GM06990 (cell line): ENCODE measurements at places on chromosomes 6 and 20.

- DNase-seq = no peak
Observed at GRCh38 chr6:54697424-54697823, 149.1 kb upstream of the FAM83B start.

DNA sequence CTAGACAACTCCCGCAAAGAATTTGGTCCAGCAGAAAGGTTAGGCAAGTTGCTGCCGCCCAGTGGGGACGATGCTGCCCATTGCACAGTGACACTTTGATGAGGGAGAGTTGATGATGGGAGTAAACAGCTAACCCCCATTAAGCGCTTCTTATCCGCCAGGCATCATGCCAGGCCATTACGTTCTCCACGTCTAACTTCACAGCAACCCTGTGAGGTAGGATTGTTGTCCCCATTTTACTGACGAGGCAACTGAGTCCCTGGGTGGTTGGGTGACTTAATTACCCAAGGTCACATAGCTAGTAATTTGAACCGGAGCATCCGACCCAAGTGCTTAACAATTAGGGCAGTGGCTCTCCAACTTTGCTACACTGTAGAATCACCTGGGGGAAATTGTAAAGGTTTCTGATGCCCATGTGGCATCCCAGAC, 738 bp downstream of the RALGAPB start:
- no peak for DNase-seq

DNA sequence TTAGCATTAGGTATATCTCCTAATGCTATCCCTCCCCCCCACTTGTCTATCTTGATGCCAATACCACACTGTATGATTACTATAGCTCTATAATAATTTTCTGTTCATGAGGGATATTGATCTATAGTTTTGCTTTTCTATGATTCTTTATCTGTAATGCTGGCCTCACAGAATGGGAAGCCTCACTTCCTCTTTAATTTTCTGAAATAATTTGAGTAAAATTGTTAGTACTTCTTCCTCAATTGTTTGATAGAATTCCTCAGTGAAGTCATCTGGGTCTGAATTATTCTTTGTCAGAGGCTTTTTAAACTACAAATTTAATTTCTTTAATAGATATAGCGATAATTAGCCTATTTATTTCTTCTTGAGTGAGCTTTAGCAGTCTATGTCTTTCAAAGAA, 31.2 kb downstream of the SIRPD start:
- no peak for DNase-seq

DNA sequence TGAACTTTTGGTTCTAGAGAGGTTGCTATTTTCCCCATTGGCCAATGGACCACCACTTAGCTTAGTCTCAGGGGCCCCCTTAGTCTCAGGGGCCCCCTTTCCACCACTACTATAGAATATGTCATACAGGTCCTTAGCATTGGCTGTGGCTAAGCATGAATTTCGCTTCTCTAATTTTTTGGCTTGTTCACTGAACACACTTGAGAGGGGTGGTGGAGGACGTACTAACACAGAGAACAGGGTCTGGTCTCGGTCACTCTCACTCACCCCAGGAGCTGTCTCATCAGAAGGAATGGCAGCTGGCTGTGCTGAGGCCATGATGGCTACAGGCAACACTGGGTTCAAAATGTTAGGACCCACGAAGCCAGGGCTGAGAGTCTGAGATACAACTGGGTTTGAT, 30.3 kb downstream of the ZNF318 start:
- DNase-seq = peak; percentile 31

DNA sequence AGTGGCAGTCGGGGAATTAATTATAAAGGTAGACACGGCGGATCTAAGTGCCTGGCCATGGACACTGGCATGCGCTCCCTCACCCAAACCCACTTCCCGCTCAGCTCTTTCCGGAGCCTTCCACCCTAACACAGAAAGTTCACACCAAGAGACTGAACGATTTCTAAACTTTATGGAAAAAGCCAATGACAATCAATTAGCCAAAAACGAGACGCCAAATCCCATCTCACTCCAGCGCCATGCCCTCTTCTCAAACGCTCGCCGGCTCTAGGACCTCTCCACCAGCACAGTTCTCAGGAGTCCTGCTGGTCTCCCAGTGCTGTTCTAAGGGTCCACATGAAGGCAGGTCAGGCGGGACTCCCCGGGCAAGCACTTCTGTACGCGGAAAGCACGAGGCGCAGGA, 641 bp downstream of the SF3B5 start:
- no peak for DNase-seq

GRCh38 chr20:64205611-64206026, 41.4 kb downstream of the MYT1 start:
- no peak for DNase-seq

DNA sequence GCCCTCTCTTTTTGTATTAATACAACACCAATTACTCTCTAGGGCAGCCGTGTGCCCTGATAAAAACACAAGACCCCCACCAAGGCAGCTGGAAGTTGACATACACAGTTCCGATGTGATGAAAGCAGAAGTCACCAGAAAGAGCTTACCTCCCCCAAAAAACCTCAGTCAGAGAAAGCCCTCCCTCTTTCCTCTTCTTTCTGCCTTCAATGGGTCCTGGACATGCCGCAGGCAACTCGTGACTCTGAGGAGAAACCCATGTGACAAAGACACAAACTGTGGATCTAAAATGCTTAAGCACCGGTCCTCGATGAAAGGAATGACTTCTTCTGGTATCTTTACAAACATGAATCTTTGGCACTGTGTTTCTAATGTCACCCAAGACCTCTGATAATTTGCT, 117.7 kb upstream of the CCDC28A start:
- DNase-seq = no peak

GRCh38 chr20:53829724-53830521, 236.3 kb upstream of the ZNF217 start:
- peak; percentile 43 for DNase-seq

- DNase-seq = no peak
Observed at GRCh38 chr20:62298577-62299249, 4.1 kb upstream of the ADRM1 start.

GRCh38 chr6:30787954-30788353, 43.6 kb upstream of the IER3 start:
- DNase-seq = no peak

- DNase-seq = no peak
Observed at GRCh38 chr6:72653026-72653425, 31.2 kb downstream of the KCNQ5 start.

DNA sequence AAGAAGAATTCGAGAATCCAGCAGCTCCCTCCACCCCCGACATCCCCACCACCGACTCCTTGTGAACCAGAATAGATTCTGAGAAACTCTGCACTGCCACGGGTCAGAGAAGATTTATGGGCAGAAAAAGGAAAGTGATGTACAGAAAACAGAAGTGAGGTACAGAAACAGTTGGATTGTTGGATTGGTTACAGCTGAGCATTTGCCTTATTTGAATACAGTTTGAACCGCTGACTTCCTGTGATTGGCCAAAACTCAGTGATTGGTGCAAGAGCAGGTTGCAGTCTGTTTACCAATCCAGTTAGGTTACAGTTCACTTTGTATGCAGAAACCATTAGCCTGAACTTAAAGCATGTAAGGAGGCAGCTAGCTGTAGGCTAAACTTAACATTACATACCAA, 131.2 kb upstream of the HDDC2 start:
- DNase-seq = no peak

DNA sequence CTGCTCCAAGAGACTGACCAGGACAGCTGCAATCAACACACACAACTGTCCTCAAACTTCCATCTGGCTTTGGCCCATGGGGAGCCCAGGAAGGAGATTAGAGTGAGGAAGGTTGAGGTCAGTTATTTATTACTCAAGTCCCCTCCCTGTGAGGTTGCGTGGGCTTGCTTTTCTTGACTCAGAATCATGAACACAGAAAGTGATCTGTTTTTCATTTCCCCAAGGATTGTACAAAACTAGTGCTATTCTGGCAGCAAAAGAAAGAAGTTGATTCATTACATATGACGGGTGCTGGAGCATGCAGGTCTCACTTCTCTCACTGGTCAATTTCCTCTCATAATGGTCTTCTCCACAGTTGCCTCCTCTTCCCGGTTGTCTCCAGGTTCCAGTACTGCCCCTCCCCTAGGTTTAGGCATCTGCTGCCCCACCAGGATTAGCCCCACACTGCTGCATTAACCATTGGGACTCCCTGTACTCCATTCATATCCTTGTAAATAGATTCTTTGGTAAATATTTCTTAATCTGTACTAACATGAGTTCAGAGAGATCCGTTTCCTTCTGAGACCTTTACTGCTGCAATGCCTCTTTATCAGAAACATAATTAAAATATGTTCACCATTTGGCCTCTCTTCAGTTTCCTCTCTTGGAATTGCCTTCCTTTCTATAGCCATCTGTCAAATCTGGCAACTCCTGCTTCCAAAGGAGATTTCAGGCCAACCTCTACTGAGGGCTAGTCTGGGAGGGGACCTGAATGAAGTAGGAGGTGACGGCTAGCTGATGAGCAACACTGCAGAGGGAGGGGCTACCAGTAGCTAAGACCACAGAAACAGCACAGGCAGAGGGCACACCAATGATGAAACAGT, 888.8 kb downstream of the QKI start:
- DNase-seq = no peak

GRCh38 chr20:38089500-38089899, 56.0 kb downstream of the RPRD1B start:
- no peak for DNase-seq

- DNase-seq = no peak
Observed at GRCh38 chr6:21309807-21310221, 283.7 kb upstream of the SOX4 start.

- no peak for DNase-seq
Observed at GRCh38 chr6:83510791-83511190, 1.5 kb upstream of the PRSS35 start.

DNA sequence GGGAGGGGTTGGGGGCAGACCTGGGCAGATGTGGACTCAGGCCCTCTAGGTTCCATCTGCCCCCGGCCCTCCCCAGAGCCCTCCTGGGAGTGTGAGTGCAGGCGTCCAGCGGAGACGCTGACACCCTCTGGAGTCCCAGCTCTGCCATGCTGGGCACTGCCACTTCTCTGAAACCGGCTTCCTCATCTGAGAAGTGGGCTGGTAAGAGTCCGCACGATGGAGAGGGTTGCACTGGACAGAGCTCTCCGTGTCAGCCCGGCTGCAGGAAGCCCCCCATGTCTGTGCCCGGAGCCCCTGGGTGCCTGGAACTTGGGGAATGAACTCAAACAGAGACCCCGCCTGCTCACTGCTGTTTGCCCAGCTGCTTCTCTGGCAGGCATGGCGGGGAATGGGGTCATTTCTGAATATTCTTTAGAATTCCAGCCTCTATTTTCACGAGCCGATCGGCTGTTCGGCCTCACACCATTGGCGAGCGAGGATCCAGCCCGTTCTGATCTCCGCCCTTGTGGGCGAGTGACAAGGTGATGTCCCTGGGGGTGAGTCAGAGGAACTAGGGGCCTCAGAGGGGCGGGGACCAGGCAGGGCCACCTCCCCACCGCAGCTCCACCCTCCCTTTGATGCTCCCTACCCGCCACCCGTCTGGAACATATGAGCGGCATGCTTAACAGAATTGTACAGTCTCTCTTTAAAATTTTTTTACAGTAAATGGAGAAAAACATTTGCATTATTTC, 47.8 kb upstream of the GATA5 start:
- no peak for DNase-seq

GRCh38 chr6:159720708-159721107, 6.6 kb upstream of the WTAP start:
- no peak for DNase-seq

DNA sequence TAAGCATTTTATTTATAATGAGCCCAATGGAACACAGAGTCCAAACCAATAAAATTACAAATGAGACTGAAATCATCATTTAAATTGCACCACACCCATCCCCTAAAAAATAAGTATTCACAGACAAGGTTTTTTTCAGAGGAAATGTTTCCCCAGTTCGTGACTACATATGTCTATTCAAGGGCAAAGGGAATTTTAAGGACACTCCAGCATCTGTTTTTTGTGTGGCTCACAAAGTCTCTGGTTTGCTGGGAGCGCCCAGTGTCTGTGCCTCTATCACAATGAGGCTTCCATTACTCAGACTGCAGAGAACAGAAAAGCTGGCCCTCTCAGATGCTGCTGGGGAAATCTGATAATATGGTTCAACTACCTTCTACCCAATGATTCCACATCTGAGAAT, 16.0 kb downstream of the TBX18 start:
- no peak for DNase-seq

DNA sequence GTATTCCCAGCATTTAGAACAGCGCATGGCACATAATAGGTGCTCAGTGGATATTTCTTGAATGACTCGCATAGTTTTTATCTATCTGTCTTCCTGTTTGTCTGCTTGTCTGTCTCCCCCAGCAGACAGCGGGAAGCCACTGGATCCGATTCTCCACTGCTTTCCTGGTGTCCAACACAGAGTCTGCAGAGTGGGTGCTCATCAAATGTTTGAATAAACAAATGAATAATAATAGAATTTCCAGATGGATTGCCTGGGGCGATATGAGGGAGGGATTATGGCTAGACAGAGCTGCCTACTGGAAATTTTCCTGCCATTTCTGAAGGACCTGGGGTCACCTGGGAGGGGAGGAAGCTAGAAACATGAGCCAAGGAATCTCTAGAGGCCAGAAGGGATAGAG, 18.9 kb downstream of the CDH22 start:
- no peak for DNase-seq

GRCh38 chr6:135990439-135990838, 138.9 kb downstream of the PDE7B start:
- DNase-seq = no peak

GRCh38 chr6:50608421-50608820, 104.9 kb upstream of the TFAP2D start:
- no peak for DNase-seq

DNA sequence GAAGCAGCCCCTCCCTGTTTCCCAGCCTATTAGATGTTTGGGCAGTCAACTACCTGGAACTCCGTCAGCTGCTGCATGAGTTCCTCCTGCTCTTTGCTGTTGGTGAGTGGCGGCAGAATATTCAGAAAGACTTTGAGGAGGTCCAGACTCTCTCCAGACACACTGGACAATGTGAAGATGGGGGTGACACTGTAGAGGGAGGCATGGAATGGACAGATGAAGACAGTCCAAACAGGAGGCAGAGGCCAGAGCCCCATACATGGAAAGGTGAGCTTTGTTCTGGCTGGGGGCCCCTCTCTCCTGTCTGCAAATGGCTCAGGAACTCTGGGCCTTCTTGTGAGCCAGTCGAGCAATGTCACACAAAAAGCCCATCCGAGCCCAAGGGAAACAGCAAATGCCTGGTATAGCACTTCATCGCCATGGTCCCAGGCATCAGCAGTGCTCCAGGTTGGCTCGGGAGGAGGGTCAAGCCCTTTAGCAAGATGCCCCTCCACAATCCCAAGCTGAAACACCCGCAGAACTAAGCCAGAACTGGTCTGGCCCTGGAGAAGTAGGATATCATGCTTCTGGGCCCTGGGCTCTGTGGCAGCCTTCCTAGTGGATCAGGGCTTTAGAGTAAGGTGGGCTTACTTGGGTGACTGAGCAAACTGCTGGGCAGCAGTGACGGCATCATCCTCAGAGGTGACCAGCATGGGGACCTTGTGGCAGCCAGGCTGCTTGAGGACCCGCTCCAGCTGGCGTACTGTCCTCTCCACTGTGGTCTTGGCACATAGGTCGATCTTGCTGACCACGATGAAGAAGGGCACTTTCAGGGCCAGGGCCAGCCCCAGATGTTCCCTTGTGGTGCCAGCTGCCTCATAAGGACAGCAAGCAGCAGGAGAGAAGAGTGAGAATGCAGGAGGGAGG, 4.9 kb downstream of the GTPBP2 start:
- no peak for DNase-seq

- no peak for DNase-seq
Observed at GRCh38 chr20:41054070-41054846, 25.6 kb downstream of the TOP1 start.

- DNase-seq = no peak
Observed at GRCh38 chr6:47103931-47104330, 61.8 kb upstream of the ADGRF1 start.
